ENCODE measurements at places on chromosomes 1 and 21.

- DNase-seq = no peak
Observed at GRCh38 chr1:29355375-29355774, 119.1 kb downstream of the PTPRU start.

DNA sequence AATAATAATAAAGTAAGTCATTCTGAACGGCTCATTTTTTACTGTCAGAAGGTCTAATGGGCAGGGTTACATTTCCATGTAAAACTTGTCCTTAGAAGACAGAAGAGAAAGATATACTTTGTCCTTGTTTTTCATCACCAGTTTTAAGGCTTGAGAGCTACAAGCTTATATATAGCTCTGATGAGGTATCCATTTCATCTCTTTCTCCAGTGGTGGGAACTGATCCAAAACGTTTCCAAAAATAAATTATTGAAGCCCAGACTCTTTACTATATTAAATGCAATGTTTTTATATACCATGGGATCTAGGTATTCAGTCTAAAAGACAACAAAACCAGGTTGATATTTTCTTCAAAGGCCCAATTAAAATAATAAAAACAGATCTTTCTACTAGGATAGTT is 8.7 kb downstream of the B3GALNT2 start:
- DNase-seq = no peak

DNA sequence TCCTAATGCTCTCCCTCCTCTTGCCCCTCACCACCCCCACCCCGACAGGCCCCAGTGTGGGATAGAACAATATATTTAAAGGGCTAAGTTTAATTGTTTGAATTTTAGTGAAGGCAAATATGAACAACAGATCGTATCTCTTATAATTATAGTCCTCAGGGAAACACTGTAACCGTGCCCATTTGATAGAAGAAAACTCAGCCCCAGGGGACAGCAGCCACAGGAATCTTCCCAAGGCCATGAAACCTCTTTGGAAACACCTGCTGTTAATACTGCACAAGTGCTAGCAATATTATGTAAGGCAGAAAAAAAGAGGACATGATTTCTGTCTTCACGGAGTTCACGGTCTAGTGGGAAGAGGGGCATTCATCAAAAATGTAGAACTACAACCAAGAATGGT is 142.2 kb downstream of the URB2 start:
- no peak for DNase-seq

- DNase-seq = no peak
Observed at GRCh38 chr1:51519865-51520699, 1.0 kb upstream of the EPS15 start.

DNA sequence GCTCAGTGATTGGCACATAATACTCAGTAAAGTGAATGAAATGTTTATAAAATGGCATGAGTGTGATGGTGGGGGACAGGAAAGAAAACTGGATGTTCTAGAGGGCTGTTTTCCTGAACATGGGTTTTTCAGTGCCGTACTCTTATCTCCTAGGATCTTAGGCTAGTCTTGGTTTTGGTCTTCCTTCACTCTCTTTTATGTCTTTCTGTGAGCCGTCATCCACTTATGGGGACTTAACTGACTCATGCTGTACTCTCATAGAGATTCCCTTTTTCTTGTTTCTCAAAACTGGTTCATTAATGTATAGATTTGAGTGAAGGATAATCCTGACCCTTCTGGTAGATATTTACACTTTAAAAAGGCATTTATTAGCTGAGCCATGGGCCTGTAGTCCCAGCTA is 16.6 kb downstream of the AGO3 start:
- DNase-seq = no peak
